ENCODE measurements at places on chromosomes 6 and 20.

GRCh38 chr6:152195896-152196295 lies 388.4 kb downstream of the ESR1 start:
- no peak for DNase-seq

DNA sequence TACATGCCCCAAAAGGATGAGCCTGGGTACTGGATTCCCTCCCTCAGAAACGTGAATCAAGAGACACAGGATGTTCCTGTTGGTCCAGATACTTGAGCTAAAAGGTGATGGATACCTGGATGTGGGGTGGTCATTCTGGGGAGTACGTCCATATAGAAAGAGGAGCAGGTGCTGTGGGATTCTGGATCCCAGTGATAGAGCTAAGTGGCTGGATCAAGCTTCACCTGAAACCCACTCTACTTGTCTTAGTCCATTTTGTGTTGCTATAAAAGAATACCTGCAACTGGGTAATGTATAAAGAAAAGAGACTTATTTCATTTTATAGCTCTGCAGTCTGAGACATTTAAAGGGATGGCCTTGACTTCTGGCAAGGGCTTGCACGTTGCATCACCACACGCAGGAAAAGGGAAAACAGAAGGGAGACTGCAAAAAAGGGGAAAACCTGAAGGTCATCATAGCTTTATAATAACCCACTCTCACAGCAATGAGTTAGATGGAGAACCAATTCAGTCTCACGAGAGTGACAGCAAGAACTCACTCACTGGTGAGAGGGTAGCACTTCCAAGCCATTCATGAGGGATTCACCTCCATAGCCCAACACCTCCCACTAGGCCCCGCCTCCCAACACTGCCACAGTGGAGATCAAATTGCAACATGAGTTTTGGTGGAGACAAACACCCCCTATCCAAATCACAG lies 31.2 kb downstream of the RIPOR3 start:
- DNase-seq, result no peak

- DNase-seq, result no peak
These were observed 4.3 kb downstream of the DLGAP4 start for GRCh38 chr20:36310215-36310981.

- DNase-seq, result no peak
These were observed 4.1 kb downstream of the C20orf202 start for GRCh38 chr20:1207293-1207878.

- no peak for DNase-seq
These were observed 370.3 kb upstream of the OPRM1 start for GRCh38 chr6:153668758-153669157.

GRCh38 chr6:122610690-122611455 lies 668 bp downstream of the PKIB start:
- peak; percentile 25 for DNase-seq

DNA sequence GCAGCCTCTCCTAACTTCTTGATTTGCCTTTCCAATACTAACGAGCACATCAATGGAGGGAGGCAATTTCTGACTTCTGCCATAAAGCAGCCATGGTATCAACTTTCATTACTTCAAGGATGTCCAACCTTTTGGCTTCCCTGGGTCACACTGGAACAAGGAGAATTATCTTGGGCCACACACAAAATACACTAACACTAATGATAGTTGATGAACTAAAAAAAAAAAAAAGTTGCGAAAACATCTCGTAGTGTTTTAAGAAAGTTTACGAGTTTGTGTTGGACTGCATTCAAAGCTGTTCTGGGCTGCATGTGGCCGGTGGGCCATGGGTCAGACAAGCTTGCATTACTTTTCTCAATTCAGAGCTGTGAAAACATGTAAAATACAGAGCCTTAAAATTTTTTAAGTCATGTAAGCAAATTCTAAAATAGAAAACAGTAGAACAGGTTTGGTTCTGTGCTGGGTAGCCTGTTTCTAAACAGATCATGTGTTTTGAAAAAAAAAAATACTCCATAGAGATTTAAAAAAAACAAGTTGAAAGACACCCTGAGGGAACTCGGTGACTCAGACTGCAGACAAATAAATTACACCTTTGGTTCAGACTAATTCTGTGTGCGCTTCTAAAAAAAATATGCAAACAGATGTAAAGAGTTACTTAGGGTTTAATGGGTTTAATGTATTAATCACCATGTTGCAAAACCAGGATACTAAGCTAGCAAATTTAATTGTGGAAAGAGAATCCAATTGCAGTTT lies 43.6 kb upstream of the SLC22A23 start:
- no peak for DNase-seq

DNA sequence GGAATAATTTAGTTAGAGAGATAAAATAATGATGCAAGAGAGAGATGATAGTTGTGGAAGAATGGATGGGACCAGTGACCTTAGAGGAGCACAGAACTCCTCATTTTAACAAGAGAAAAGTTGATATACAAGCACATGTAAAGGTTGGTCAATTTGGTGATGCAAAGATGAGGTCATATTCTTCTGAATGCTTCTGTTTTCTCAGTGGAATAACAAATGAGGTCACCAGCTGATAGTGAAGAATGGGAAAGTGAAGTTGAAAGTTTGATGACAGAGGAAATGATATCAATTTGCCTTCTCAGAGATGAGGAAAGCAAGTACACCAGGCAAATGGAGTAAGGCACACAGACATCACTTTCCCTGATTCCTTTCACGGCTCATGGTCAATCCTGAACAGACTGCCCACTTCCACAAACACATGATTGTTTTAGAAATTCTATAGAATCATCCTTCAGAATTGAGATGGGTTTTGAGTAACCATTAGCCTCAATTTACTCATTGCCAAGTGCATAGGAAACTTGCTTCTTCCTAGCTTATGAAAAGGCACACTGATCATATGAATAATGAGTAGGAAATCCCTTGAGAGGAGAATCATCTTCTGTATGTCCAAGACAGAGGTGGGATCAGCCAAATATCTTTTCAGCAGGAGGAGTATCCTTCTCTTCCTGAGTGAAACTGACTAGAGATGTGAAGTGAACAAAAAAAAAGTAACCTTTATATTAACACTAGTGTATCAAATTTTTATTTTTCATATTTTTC lies 82.4 kb upstream of the TCF21 start:
- DNase-seq, result no peak

- DNase-seq, result peak; percentile 98
These were observed 655 bp upstream of the HIVEP1 start for GRCh38 chr6:12011276-12012037.

DNA sequence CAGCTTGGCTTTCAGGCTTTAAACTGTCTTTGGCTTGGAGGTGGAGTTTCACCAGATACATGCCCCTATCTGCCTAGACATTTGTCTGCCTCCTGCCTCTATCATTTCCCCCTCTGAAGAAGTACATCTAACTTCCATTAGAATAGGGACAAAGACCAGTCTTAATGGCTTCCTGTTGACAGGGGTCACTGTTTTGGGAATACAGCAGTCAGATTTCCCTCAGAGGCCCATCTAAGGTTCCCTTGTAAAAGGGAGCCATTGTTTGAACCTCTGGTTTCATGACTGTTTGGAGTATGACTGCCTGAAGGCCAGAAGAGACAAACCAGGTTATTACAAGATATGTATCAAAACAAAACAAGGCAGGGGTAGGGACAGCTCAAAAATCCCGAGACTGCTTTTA lies 665.7 kb upstream of the GJE1 start:
- no peak for DNase-seq

DNA sequence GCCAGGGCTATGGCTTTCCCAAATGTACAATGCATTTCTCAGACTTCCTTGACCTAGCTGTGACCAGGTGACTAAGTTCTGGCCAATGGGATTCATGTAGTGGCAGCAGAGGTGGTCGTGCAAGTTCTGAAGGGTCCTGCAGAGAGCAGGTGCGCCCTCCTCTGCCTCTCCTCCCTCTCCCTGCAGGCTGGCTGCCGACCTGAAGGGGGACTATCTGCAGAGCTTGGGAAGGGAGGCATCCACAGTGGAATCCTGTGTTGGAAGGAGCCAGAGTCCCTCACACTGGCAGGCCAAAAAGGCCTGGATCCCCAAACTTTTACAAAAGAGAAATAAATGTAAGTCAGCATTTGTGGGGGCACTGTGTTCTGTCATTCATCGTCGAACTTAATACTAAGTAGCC lies 66.6 kb downstream of the CDH26 start:
- no peak for DNase-seq

GRCh38 chr6:166785131-166785530 lies 158.1 kb upstream of the RPS6KA2 start:
- DNase-seq, result no peak

- DNase-seq, result no peak
These were observed 280.9 kb downstream of the CDH26 start for GRCh38 chr20:60238992-60239660.

GRCh38 chr20:34579979-34580940 lies 21.7 kb downstream of the MAP1LC3A start:
- DNase-seq, result no peak

DNA sequence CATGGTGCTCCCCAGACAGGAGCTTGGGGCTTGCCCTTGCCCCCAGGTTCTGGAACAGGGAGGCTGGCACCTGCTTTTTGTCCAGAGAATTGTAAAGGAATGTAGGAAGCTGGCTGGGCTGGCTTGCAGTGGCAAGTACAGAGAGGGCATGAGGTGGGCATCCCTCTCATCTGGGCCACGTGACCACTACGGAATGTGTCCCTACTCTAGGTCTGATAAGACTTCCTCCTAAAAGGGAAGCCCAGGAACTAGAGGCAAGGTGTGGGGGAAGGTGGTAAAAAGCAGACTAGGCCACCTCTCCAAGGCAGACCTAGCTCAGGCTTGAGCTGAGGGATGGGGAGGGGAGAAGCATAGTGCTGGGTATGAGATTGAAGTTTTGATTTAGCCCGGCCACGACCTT lies 38.8 kb downstream of the UNC5CL start:
- DNase-seq, result no peak

DNA sequence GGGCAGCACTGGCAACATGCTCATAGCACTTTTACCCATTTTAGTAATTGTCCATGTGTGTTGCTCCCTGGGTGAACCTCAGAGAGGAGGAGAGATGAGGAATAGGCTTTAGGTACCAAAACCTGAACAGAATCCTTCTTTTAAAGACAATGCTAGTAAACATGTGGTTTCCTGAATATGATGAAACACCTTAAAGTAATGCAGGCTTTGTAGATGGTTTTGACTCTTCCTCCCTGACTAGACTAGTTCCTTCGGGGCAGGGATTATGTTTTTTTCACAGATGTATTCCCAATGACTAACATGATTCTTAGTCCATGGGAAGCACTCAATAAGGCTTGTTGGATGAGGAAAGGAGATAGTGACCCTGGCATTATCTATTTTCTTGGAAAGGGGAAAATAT lies 367.6 kb upstream of the JAG1 start:
- DNase-seq, result no peak

GRCh38 chr6:153997221-153997620 lies 41.8 kb upstream of the OPRM1 start:
- no peak for DNase-seq

GRCh38 chr6:9704989-9705388 lies 709.9 kb downstream of the TFAP2A start:
- no peak for DNase-seq

DNA sequence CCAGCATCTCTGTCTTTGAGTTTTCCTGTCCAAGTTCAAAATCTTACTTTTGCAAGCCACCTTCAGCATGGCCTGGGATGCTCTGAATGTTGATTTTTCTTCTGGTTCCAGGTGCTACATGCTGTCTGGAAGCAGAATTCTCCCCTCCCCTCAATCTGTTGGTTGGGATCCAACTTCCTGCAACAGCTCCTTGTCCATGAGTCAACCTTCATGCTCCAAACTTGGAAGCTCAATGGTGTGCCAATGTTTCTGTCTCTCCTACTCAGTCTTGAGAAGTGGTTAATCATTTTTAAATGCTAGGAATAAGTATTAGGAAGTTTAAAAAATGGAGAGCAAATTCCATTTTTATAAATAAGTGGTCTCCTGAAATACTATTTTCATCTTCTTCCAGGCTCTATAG lies 33.2 kb upstream of the PLEKHG1 start:
- no peak for DNase-seq

- DNase-seq, result no peak
These were observed 853.0 kb upstream of the EPHA7 start for GRCh38 chr6:94272327-94272726.

GRCh38 chr6:36679043-36679833 lies 724 bp downstream of the CDKN1A start:
- DNase-seq, result peak; percentile 23

- DNase-seq, result no peak
These were observed 92.9 kb upstream of the SHLD1 start for GRCh38 chr20:5657190-5657875.

DNA sequence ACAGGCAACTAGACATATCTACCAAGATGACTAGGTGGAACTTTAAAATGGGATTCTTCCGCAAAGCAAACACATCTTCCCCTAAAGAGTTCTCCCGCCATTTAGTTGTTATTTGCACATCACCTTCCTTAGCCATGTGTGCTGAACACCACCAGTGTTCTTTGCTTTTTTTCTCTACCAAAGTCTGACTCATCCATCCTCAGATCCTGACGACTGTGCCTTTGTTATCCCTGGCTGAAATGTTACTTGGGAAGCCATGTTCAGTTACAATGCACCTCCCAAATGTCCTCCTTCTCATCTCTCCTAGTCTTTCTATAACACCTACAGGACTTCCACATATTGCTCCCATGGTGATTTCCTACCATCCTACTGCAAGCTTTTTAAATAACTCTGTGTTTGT lies 593.5 kb upstream of the ARID1B start:
- DNase-seq, result no peak

GRCh38 chr20:59873409-59873808 lies 60.0 kb downstream of the SYCP2 start:
- peak; percentile 5 for DNase-seq

- no peak for DNase-seq
These were observed 362.7 kb upstream of the IMPG1 start for GRCh38 chr6:76435174-76435573.

GRCh38 chr6:53044071-53044470 lies 21.1 kb upstream of the FBXO9 start:
- no peak for DNase-seq

DNA sequence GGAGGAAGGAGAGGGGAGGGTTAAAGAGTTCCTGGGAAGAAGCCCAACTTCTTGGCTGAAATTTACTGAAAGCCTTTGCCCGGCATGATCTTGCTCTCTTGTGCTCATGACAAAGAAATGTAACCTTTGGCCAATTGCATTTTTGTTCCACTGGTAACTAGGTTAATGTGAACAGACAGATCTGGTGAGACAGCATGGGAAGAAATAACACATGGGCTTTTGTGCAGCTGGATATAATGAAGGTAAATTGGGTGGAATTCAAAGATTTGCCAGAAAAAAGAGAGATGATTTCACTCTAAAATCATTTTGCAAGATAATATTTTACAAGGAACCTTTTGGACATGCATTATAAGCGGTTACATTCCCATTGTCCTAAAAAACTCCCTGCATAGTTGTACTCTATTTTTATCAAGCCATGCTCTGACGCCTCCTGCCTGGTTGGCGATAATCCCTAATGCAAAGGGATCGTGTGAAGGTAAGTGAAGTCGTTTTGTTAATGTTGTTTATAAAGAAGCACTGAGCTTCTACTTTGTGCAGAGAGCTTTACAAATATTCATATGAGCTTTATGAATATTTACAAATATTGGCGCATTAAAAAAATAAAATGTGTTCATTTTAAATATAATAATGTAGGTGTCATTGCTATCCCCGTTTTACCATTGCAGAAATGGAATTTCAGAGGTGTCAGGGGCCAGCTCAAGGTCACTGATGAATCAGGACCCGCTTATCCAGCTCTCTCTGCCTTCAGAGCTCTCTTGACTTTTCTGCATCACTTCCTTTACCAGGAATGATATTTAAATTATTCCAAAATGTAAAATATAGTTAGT lies 161.3 kb upstream of the AGPAT4 start:
- DNase-seq, result no peak
